Pancreas (tissue), 10 donors: ENCODE measurements at places on chromosomes 7 and 10.

GRCh38 chr10:55043540-55043939 lies 242.5 kb upstream of the PCDH15 start:
- DNase-seq = no peak

GRCh38 chr10:98267894-98268693 lies at the start of gene LOXL4:
Gene LOXL4, minus strand, starts transcription at chr10:98268194. Its CDS starts 5,175 bp downstream, at chr10:98263019.
- peak; percentile 54 for DNase-seq

DNA sequence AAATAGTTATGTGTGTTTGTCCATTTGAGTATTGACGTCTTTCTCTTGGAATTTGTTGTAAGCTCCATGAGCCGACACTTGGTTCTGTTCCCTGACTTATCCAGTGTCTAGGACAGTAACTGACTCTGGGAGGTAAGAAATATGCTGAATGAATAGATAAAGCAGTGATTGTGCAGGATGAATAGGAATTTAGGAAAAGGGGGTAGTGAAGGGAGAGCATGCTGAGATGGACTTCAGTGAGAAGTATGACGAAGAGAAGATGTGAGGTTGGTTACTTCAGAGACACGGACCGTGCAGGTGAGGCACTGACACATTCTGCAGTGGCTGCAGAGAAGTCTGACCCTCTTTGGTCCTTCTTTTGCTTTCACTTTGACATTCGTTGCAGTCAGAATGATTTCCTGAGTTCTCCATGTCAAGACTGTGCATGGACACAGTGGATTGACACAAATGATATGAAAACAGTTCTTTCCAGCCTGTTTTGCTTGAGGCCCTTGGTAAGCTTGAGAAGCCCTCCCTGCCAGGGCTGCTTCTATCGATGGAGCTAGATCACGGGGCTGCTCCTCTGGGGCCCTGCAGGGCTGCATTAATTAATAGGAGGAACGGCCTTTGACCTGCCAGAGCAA lies 261.5 kb upstream of the SORCS1 start:
- DNase-seq = no peak

DNA sequence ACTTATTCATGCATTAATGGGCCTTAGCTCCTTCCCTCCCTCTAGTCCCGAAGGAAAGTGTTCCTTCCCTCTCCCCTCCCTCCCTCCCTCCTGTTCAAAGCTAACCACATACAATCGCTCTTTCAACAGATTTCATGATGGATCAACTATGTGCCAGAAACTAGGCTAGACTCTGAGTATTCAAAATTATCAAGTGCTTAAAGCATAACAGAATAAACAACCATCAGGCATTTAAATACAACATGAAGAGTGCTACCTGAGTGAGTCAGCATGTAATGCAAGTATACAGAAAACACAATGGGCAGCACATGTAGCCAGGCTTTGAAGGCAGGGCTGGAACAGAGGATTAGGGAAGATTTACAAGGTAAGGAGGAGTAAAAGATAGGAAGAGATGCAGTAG lies 11.3 kb downstream of the CHCHD3 start:
- DNase-seq = no peak

DNA sequence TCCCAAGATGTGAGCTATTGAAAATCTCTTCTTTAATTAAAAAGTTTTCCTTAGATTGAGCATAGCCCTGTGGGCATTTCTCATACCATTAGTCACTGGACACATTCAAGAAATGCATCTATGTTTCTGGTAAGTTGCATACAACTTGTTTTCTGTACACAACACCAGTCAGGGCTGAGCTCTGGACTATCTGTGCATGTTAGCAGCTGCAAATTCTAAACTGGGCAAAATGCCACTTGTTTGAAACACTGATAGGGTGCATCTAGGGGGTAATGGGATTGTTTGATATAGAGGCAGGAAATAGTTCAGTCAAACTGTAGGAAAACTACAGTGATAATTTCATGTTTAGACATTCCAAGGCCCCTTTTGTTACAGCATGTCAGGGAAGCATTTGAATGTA lies 145.6 kb upstream of the NPY start:
- no peak for DNase-seq

GRCh38 chr7:150428671-150429451 lies 21.6 kb upstream of the GIMAP8 start:
- peak; percentile 42 for DNase-seq

- no peak for DNase-seq
Measured at GRCh38 chr7:128044064-128044463, 12.8 kb upstream of the LRRC4 start.

DNA sequence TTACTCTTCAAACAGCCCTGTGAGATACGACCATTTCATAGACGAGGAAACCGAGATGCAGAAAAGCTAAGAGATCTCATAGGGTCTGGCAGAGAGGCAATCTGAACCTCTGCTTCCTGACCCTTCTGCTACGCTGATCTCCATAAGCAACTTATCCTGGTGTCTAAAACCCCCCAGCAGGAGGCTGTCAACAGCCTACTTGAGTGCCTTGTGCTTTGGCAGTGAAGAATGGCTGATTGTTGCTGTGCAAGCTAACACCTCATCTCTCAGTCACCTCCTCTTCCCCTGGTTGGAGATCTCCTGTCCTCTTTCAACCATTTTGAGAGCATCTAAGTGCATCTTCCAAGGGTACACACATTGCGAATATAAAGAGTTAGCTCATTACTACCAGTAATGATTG lies 86.2 kb downstream of the AOAH start:
- no peak for DNase-seq

DNA sequence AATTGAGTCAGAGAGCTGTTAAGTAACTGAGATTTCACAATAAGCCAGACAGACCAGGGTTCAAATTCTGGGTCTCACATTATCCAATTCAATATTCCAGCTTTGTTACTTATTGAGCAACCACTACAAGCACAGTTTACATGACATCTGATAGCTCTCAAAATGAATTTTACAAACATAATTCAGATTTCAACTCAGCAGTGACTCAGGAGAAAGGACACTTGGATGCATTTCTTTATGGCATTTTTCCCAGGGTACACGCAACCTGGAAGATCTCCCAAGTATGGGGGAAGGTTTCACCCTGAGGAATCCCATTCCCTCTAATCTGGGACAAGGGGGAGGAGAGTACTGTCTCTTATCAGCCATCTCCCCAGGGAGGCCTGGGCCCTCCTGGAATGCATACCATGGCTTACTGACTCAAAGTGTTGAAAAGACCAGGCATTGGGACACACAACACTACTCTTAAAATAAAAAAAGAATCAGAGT lies 102.4 kb downstream of the CFTR start:
- DNase-seq = no peak

- DNase-seq = no peak
Measured at GRCh38 chr7:39285256-39285655, 280.9 kb upstream of the YAE1 start.

- peak; percentile 69 for DNase-seq
Measured at GRCh38 chr7:105691680-105692564, 110.6 kb upstream of the EFCAB10 start.

GRCh38 chr7:157481389-157481788 lies 144.6 kb downstream of the DNAJB6 start:
- DNase-seq = no peak

DNA sequence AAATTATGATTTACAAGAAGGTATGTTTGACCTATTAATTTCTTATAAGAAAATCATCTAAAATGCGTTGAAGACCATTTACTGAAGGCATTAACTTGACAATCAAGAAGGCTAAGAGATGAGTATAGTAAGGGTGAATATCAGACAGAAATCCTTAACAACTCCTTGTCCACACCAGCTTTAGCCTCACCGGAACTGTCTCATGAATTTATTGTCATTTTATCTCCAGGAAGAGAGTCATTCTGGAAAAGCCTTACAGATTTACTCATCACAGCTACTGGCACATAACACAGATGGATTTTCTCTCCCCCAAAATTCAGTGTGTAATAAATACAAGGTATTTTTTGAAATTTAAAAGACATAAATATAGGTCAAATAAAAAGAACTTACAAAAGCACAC lies 129.4 kb upstream of the LSM8 start:
- no peak for DNase-seq

GRCh38 chr7:96414931-96415292 lies 93.0 kb upstream of the SLC25A13 start:
- no peak for DNase-seq

DNA sequence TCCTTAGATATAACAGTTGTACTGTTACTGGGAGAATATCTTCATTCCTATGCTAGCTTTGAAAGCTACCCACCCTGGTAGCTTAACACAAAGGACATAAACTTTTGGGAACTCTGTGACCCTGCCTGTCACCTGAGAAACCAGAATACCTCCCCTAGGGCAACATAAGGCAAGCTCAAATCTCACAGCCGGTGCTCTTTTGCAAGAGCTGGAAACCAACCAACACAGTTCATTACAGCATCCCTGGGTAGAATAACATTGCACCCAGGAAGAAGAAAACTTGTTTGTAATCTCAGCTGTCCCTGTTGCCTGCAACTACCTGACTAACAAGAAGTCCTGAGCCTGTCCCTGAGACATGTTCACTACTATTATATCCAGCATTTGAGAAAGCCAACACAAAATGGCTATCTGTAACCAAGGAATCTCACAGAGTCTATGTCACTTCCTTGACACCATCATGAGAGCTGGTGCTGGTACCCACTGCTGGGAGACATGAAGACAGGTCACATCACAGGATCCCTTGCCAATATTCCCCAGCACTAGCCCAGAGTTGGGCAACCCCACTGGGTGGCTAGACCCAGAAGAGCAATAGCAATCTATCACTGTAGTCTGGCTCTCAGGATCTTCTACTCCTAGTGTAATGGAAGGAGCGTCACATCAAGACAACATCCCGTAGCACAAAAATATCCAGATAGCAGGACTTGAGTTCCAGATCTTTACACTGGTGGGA lies 31.3 kb downstream of the AKR1C3 start:
- DNase-seq = no peak

DNA sequence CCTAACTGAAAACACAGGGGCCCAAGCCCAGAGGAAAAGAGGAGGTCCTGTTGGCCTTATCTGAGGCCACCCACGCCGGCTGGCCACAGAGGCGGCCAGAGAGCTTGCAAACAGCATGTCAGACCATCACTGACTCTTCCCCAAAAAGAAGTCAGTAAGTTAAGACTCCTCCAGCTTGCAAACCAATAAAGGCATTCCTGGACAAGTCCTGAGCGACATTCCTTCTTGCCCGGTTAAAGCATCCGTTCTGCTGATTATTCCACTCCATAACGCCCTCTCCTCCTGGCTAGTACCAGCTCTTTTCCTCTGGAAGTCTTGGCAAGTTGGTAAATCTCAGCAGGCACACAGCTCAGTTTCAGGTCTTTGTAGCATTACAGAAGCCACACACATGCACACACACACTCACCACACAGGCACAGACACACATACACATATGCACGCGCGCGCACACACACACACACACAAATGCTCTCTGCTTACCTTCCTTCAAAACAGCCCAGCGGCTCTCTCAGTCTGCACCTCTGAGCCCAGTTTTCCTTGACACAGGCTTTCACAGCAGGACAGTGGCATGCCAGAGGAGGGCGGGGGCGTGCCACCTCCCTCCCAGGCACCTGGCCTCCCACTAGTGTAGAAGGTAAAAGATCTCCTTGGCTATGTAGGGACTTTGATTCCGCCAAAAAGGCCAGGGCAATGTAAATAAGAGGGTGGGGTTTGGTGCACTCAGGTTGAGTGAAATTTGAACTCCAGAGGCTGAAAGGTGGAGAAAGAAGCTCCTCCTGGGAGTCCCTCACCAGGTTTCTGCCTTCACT lies 201.4 kb downstream of the TNS3 start:
- DNase-seq = no peak

DNA sequence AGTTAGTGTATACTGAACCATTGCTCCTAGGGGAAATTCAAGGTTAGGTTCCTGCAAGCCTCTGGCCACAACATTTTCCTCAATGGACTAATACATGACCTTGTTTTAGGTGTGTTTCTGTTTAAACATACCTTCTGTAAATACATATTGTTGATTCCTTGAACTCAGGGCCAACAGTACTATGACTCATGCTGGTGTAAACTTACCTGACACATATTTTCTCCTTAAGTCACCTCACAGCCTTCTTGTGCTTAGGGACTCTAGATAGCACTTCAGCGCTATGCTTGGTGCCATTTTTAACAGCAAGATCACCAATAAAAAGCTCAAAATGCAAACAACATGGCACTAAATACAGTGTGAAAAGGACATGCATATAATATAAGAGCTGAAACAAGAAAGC lies 176.4 kb downstream of the TAX1BP1 start:
- DNase-seq = no peak
